ENCODE measurements at places on chromosomes 7 and 10.

- DNase-seq = no peak
Measured at GRCh38 chr7:106621393-106622132, 39.4 kb downstream of the CCDC71L start.

DNA sequence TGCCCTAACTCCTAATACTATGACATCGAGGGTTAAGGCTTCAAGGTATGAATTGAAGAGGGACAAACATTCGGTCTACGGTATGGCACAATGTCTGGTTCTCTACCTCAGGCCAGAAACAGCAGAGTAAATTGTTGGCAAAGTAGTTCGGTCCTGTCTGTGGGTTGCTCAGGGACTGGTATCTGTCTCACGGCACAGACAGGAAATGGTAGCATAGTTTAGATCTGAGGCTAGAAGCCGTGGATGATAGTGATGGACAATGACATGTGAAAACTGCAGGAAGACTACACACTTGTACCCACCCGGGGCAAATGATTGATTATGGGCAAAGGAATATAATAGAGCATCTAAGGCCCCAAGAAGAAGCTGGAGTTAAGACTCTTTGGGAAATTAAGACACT lies 106.2 kb downstream of the TWIST1 start:
- no peak for DNase-seq

- DNase-seq = no peak
Measured at GRCh38 chr7:74709880-74710671, 52.6 kb downstream of the GTF2I start.

GRCh38 chr7:90580051-90580450 lies 16.1 kb upstream of the CDK14 start:
- no peak for DNase-seq

- DNase-seq = no peak
Measured at GRCh38 chr7:90180649-90181048, 26.4 kb downstream of the STEAP1 start.

GRCh38 chr10:78295242-78295641 lies 261.6 kb downstream of the RPS24 start:
- no peak for DNase-seq

DNA sequence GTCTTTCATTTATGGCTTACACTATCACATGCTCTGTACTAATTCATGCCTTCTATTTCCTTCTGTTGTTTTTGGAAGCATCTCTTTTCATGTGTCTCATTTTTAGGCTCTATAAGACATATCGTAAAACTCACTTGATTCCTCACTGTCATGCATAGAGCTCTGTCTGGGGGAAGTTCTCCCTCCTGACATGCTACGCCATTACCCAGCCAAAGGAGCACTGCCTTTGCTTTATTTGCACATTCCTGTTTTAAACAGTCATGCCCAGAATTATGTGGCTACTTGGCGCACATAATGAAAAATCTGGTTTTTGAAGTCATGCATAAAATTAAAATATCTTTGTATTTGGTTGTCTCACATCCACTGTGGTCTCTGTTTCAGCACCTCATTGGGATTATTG lies 17.6 kb upstream of the AKR1C3 start:
- no peak for DNase-seq

DNA sequence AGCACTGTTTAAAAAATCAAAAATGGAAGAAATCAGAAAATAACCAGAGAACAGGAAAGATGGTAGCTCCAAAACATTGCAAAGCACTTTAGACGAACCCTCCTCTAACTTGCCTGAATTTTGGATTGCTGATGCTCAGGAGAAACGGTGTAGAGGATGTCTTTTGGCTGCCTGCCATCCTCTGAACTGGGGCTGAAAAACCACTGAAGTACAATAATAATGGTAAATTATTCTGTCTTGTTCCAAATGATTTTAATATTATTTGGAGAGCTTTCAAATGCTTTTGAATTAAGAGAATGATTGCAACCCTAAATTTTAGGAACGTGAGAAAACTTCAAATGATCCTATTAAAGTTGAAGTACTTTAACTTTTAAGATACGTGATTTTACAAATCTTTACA lies 167.3 kb upstream of the SLC13A1 start:
- no peak for DNase-seq

GRCh38 chr10:63391812-63392211 lies 74.0 kb downstream of the JMJD1C start:
- DNase-seq = no peak

- DNase-seq = no peak
Measured at GRCh38 chr7:86844608-86845007, 200.9 kb downstream of the GRM3 start.

DNA sequence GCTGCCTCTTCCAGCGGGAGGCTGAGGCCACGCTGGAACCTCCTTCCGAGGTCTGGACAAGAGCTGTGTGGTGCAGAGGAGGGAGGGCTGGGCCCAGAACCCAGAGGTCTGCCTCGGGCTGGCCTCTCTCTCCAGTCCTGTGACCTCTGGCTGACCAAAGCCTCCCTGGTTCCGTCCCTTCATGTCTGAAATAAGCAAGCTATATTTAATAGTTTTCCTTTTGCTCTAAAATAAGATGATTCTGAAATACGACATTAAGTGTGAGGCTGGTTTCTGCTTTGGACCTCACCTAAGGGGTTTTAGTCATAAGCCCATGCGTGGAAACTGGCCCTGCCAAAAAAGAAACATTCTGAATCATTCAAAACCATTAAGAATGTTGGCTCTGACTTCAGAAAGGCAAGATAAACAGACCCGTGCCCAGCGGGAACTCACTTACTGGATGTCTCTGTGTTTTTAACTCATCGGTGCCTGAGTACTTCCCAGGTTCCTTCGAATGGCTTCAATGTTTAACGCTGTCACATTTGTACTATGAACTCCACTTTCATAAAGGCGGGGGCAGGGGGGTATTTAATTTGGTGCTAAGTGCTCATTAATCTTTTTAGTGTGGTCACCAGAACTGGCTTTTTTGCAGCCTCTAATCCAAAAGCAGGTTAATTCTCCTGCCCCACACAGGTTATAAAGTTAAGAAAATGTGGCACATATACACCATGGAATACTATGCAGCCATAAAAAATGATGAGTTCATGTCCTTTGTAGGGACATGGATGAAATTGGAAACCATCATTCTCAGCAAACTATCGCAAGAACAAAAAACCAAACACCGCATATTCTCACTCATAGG lies 157.5 kb upstream of the KLF14 start:
- no peak for DNase-seq

DNA sequence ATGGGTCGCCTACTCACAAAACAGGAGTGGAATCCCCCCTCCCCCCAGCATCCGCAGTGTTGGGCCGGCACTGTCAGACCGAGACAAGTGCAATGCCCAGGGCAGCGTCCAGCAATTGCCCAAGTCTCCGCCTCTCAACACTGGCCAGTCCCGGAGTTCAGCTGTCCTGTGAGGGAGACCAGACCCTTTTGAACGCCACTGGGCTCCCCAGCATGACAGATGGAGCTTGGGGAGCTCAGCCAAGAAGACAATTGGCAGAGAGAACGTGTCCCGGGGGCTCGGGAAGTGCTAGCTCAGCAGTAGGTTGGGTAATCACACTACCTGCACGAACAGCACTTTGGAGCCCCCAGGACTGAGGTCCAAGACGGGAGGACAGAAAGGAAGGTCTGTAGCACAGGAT lies 4.7 kb downstream of the COPS6 start:
- DNase-seq = no peak

GRCh38 chr10:60222047-60222446 lies 167.6 kb downstream of the ANK3 start:
- no peak for DNase-seq

DNA sequence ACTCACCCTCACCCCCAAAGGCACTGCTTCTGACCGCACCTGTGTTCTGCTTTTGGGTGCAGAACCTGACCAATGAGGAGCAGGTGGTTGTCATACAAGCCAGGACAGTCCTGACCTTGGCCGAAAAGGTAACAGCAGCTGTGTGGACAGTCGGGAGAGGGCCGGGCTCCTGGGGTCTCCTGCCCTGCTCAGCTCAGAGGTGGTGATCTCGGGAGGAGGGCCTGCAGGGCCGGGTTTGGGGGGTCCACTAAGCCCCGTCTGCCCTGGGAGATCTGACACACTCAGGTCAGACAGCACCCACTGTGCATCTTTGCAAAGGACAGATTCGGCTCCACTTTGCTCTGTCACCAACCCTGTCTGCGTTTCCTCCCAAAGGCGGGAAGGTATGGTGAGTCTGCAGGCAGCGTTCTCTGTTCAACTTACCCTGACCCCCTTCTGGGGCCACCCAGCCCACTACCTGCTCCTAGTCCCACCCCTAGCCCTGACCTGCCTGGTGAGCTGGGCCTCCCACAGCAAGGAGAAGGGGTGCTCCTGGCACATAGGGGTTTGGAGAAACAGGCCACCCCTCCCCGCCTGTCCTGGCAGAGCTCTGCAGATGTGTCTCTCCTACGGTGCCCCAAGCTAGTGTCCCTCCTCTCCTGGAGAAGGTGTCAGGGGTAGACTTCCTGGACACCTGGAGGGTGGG lies 33.7 kb upstream of the DPYSL4 start:
- no peak for DNase-seq

GRCh38 chr10:23075672-23076071 lies 19.7 kb upstream of the MSRB2 start:
- no peak for DNase-seq

GRCh38 chr10:28678687-28679457 lies 1.6 kb downstream of the BAMBI start:
- no peak for DNase-seq

DNA sequence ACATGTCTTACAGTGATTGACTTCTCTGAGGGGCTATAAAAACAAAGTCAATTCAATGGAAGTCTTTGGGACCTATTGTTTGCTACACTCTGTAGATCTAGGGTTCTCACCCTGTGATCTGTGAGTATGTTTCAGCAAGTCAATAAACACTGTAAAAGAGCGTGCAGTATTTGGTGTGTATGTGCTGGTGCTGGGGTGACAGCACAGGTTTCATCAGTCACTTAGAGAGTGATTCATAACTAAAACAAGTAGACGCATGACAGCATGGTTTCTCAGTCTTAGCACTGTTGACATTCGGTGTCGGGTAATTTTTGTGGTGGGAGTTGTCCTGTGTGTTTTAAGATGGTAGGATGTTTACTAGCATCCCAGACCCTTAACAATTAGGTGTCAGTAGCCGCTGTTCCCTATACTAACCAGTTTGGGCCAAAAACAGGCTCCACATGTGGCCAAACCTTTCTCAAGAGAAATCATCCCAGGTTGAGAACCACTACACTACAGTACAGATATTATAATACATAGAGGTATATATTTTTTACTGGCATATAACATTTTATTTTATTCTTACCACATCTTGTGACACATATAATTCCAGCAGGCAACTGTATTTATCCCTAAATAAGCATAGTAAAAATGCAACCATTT lies 411.8 kb downstream of the ARL4A start:
- no peak for DNase-seq

- no peak for DNase-seq
Measured at GRCh38 chr7:74428023-74428422, 25.7 kb upstream of the GTF2IRD1 start.

DNA sequence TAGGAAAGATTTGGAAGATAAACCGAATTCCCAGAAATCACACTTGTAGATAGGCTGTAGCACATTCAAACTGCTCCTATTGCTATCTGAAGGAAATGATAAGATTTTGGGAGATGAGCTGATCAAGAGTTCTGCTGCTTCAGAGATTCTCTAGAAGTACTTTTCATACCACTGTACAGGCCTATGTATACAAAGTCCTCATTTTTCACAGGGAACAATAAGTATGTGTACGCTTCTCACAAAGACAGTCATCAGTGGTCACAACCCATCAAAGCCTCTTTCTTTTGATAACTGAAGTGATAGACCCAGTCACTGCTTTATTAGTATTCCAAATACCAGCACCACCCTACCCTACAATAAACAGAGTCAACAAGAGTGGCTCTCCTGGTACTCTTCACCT lies 15.6 kb upstream of the SEPTIN7 start:
- no peak for DNase-seq

- DNase-seq = no peak
Measured at GRCh38 chr7:129188892-129189660, 643 bp downstream of the SMO start.

DNA sequence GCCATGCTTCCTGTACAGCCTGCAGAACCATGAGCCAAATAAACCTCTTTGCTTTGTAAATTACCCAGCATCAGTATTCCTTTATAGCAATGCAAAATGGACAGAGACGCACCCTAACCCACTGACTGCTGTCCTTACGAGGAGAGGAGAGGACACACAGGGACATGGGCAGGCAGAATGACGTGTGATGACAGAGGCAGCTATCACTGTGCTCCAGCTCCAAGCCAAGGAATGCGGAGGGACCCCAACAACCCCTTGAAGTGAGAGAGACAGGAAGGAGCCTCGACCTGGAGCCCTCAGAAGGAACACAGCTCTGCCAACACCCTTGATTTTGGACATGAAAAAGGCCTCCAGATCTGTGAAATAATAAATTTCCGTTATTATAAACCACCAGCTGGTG lies 46.6 kb upstream of the EBF3 start:
- DNase-seq = no peak

- no peak for DNase-seq
Measured at GRCh38 chr10:70418229-70418628, 14.3 kb downstream of the EIF4EBP2 start.

GRCh38 chr10:59234816-59235429 lies 58.5 kb downstream of the PHYHIPL start:
- no peak for DNase-seq

- DNase-seq = no peak
Measured at GRCh38 chr10:79400146-79401004, 45.0 kb downstream of the ZCCHC24 start.

DNA sequence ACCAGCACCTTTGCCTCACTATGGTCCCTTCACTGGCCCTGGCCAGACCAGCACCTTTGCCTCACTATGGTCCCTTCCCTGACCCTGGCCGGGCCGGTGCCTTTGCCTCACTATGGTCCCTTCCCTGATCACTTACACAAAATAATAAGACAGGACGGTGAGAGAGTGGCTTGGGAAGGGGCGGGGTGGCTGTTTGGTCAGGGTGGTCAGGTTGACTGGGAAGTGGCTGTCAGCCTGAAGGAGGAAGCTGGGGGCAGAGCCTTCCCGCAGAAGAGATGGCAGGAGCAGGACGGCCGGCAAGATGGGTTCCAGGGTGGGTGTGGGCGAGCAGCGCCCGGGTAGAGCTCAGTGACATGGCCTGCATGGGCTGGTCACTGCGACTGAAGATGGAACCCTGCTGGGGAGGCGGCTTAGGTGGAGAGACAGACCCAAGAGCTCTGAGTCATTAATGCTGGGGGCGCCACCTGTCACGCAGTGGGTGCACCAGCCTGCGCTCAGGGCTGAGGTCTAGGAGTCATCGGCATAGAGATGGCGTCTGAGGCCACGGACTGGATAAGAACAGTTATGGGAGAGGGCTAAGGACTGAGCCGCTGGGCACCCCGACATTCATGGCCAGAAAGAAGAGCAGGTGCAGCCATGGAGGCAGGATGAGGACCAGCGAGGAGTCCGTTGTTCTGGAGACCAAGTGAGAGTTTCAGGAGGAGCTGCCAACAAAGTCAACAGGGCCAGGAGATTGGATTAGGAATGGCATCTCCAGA lies 91.8 kb downstream of the CHST15 start:
- DNase-seq = no peak

- no peak for DNase-seq
Measured at GRCh38 chr10:93580828-93581227, 14.4 kb downstream of the FFAR4 start.

DNA sequence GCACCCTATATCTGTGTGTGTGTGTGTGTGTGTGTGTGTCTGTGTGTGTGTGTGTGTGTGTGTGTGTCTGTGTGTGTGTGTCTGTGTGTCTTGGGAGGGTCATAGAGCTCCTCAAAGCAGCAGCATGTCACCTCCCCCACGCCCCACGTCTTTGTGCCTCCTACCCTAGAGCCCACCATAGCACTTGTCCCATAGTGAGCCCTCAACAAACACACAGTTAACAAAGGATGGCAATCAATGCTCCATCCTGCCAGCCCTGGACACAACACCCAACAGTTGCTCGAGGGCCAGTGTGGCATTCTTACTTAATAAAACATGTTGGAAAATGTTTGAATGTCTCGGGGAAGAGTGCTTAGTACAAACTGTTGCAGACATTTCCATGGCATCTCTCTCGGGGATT lies 30.5 kb downstream of the C10orf53 start:
- DNase-seq = no peak

Data from central memory CD4-positive, alpha-beta T cell (primary cell).